RCC 7860 (cell line): ENCODE measurements at places on chromosomes 6 and 20.
A peak's percentile ranks its signal among the peaks of the same experiment; 100 is the strongest.

DNA sequence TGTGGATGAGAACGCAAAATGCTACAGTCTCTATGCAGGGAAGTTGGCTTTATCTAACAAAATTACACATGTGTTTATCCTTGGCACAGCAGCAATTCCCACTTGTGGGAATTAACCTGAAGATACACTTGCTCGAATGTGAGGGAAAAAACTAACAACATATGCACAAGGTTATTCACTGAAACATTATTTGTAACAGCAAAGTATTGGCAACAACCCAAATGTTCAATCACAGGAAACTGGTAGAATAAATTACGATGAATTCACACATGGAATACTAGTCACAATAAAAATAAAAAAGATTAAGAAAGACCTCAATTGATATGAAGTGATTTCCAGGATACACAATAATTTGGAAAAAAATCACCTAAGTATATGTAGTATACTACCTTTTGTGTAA, 68.1 kb upstream of the OGFRL1 start:
- no peak for DNase-seq

- DNase-seq = no peak
Observed at GRCh38 chr6:106360989-106361430, 493 bp downstream of the CRYBG1 start.

- DNase-seq = no peak
Observed at GRCh38 chr6:33213166-33213988, 5.1 kb downstream of the RING1 start.

- peak; percentile 28 for DNase-seq
Observed at GRCh38 chr6:46419576-46420002, 71.7 kb downstream of the RCAN2 start.

- DNase-seq = no peak
Observed at GRCh38 chr6:68038815-68039408, 596.2 kb upstream of the ADGRB3 start.

DNA sequence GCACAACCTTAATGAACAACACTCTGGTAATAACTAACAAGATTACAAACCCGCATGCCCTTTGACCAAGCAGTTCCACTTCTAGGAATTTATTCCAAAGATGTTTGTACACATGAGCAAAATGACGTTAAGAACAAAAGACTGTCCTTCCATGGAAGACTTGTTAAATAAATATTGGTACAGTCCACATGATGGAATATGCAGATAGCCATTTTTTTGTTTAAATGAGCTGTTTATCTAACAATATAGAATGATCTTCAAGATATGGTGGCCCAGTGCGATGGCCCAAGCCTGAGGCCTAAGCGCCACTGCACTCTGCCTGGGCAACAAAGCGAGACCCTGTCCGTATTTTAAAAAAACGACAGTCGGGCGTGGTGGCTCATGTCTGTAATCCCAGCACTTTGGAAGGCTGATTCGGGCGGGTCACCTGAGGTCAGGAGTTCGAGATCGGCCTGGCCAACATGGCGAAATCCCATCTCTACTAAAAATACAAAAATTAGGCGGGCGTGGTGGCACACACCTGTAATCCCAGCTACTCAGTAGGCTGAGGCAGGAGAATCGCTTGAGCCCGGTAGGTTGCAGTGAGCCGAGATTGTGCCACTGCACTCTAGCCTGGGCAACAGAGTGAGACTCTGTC, 7.4 kb upstream of the AHCY start:
- no peak for DNase-seq

DNA sequence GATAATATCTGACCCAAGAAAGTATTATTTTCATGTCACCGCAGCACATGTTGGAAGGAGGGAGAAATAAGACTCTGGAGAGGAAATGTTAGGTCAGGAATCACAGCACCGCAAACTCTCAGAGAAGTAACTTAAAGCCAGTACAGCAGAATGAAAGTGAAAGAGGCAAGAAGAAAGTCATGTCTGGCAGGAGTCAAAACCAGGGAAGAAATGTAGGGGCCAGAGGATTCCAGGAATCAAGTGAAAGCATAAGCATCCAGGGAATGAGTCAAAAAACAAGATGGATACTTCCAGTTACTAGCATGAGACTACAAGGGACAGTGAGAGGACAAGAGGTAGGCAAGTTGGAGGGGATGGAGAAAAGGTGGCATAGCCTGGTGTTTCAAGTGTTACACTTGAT, 80.4 kb downstream of the AK9 start:
- no peak for DNase-seq

GRCh38 chr6:2179950-2180349, 65.5 kb downstream of the GMDS start:
- DNase-seq = no peak

- DNase-seq = no peak
Observed at GRCh38 chr20:38894091-38894847, 31.9 kb upstream of the FAM83D start.

DNA sequence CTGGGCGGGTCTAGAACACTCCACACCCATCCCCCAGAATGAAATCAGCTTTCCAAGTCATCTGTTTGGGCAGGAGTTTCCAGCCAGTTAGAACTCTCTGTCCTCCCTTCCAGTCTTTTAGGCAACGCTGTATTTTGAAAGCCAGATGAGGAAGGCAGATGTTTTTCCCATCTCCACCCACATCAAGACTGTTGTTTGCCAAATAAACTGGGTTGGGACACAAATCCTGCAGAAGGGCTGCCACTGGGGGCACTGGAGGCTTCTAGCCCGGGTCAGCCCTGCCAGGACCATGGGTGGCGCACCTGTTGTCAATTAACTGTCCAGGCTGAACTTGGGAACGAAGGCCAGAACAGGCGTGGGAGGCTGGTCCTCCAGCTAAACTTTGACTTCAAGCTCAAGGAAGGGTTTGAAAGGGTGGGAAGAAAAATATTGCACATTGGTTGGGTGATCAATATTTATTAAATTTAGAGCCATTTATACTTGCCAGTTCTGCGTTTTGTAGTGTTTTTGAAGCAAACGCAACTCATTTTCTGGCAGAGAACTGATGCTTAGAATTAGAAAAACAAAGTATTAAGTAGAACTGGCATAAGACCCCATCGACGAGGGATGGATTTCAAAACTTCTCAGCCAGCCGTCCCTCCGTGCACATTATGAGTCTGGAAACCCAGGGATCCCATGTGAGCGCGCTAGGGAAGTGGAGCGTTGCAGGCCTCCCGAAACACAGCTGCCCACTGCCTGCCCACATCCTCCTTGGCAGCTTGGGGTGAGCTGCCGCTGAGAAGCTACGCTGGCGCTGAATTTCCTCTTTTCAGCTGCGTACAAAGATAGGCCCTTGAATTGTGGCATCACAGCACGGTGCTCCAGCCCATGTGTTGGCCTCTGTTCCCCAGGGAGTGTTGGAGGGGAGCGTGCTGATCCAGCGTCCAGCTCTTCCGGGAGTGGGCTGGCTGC, 297.4 kb downstream of the QKI start:
- no peak for DNase-seq

GRCh38 chr6:111711476-111711875, 105.8 kb upstream of the TRAF3IP2 start:
- DNase-seq = no peak

DNA sequence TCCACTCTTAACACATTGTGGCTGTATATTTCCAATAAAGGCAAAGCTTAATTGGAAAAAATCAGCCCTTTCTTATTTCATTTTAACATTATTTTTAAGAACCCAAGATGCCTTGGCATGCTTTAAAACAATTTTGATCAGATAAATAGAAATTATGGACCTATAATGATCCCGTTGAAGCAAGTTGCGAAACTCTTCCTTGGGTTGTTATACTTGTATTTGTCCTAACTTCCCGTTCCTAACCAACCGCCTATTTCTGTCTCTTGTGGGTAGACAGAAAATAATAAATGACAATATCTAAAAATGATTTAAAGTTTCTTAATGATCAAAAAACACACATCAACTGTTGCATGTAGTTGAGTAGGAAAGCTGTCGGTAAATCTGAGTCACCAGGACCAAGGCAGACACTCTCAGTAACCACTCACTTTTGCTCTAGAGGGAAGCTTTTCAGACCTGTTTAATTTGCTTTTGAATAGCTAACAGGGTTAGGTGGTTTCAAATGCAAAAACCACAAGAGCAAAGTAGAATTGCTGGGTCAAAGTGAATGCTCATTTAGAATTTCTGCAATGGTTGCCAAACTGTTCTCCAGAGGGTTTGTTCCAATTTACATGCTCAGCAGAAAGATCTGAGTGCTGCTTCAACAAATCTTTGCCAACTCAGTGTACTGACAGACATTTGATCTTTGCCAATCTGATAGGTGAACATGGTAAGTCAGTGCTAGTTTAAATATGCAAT, 34.2 kb upstream of the KCNK5 start:
- no peak for DNase-seq

DNA sequence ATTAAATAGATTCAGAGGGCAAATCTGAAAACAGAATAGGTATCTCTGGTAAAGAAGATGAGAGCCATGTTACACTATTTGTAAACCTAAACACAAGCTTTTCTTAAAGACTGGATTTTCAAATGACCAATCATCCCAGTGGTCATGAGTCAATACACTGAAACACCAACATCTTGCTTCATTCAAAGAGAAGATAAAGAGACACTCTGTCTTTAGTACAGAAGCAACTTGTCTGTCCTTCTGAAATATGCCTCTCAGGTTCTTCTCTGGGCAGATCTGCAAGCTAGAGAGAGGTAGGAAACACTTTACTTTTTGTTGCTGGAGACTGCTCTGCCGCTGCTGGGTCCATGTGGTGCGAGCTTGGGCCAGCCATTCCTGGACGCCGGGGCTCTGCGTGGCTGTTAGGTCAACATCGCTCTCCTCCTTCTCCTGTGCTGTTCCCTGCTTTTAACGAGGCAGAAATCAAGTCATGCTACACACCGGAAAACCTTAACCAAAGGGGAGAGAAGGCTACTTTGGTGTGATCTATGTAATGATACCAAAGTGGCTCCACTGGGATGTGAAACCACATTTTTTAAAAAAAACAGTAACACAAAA, 368.2 kb downstream of the SYNE1 start:
- DNase-seq = no peak

GRCh38 chr6:116543149-116543548, 2.3 kb downstream of the TRAPPC3L start:
- DNase-seq = no peak

- DNase-seq = peak; percentile 92
Observed at GRCh38 chr6:169070506-169071176, 183.0 kb downstream of the THBS2 start.

- DNase-seq = no peak
Observed at GRCh38 chr6:26086211-26086610, 1.0 kb upstream of the HFE start.

GRCh38 chr6:4008324-4009047, 70.5 kb downstream of the FAM217A start:
- peak; percentile 52 for DNase-seq

- DNase-seq = no peak
Observed at GRCh38 chr6:126718600-126719327, 378.8 kb downstream of the CENPW start.

DNA sequence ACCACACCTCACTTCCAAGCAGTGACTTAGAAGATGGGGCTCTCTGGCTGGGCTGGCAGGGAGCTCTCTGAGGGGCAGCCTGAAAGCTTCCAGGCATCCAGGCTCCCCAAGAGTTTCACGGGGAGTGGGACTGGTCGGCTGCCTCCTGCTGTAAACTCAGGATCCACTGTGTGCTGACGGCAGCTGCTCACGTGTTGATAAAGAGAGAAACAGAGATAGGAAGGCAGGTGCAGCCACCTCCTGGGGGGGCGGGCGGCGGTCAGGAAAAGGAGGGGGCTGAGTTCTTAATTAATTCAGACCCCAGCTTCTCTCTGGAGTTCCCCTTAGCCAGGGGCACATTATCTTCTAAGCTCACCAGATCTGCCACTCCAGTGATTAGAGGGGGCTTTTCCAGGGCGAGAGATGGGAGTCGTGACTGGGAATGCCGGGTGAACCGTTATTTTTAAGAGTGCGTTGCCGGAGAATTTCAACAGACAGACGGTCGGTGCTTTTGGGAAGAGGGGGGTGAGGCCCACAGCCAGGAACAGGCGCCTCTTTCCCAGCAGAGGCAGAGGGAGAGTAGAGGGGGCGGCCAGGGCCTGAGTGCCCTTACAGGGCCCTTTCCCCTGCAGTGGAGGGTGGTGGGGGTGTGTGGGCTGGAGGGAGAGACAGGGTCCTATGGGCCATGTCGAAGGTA, 70.9 kb downstream of the CD40 start:
- no peak for DNase-seq

GRCh38 chr6:6661684-6662083, 73.2 kb downstream of the LY86 start:
- no peak for DNase-seq

- DNase-seq = no peak
Observed at GRCh38 chr6:14397518-14397901, 279.9 kb downstream of the CD83 start.

DNA sequence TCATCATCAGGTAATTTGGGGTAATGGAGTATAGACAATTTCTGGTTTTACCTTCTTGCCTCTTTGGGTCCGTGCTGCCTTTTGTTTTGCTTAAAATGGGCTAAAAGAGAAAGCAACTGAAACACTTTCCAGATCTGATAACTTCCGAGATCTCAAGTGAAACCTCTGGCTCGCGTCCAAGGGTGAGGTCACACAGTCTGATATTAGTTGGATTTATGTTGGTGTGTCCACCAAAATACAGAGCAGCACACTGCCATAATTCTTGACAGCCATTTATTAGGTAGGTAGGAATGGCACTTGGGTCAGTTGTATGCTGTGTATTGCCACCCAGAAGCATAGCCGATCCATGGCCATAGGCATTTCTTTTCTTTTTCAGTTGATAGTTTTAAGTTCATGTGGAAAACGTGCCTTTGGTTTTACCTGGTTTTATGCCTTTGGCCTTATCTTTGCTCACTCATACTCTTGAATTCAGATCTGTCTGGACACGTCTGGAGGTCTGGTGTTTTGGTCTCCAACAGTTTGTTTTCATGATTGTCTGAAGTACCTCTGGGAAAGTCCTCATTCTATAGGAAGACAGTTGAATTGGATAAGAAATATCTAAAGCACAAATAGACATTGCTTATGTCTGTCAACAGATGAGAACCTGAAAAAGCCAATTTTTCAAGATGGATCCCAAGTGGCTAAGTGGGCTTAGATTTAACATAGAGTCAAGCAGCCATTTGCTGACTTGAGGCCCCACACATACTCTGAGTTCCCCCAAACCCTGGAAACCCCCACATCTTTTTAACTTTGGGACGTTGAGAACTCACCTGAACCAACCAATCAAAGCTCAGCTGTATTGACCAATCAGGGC, 320.8 kb downstream of the SOX4 start:
- peak; percentile 18 for DNase-seq

DNA sequence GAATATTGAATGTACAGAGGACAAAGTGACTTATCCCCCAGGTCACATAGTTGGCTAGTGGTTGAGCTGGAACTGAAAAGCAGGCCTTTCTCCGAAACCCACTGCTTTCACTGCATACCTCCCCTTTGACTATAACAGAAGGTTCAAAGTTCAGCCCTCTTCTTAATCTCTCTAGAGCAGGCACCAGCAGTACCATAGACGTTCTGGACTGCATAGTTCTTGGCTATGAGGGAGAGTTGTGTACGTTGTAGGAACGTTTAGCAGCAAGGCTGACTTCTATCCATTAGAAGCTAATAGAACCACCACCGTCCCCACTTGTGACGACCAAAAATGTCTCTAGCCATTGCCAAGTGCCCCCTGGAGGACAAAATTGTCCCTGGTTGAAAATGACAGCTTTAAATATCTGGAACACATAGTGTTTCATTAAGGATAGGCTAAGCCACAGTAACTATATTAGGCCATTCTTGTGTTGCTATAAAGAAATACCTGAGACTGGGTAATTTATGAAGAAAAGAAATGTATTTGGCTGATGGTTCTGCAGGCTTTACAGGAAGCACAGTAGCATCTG, 123.8 kb upstream of the MTHFD1L start:
- DNase-seq = no peak

GRCh38 chr6:149935668-149936067, 6.1 kb upstream of the ULBP2 start:
- no peak for DNase-seq

- DNase-seq = no peak
Observed at GRCh38 chr20:63655249-63655648, 2.0 kb upstream of the STMN3 start.
